ENCODE measurements at places on chromosomes 1 and 21. TPM values are rescaled to one million over a fixed set of nuclear protein-coding genes. Genes with fewer than 3 reads are reported as not detected.

Gene TRIM58
- 0.09 TPM for total RNA-seq

GRCh38 chr1:43392702-43393101, 3.0 kb downstream of the SZT2 start:
- H3K27ac ChIP-seq = no peak overlapping the region
- peaks cover 9% of the 10 kb centered on the region for H3K4me1 ChIP-seq
- H3K36me3 ChIP-seq = no peaks in the 10 kb centered on the region
- no peak overlapping the region for H3K4me3 ChIP-seq

DNA sequence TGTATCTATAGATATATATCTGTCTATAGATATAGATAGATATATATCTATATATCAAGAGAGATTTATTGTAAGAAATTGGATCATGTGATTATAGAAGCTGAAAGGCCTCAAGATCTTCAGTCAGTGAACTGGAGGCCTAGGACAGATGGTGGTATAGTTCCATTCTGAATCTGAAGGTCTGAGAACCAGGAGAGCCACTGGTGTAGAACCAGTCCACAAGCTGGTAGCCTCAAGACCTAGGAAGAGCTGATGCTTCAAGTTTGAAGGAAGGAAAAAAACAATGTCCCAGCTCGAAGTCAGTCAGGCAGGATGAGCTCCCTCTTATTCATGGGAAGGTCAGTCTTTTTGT, 213.2 kb upstream of the JUN start:
- no peak overlapping the region for H3K27ac ChIP-seq
- DNase-seq = no peak
- no peaks in the 10 kb centered on the region for H3K27me3 ChIP-seq

Gene IL20
- total RNA-seq = not detected

DNA sequence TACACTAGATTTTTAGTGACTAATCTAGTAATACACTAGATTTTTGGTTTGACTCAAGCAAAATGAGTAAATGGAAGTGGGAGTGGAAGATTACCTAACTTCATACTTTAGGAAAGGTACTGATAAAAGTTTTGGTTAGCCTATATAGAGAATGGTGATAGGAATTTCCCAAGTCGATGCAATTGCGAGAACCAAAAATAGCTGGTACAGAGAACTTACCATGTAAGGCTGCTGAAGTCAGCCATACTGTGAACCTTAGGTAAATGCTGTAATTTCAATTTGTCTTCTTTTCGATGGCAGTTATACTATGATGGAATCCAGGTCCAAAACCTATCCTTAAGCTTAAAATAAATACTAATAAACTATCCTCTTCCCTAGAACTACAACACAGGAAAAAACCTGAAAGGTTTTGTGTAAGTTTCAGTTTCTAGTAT, 4.6 kb downstream of the PNRC2 start:
- H3K27ac ChIP-seq = peak overlapping the region; percentile 56
- peaks cover 14% of the 10 kb centered on the region for H3K36me3 ChIP-seq
- H3K4me1 ChIP-seq = no peaks in the 10 kb centered on the region
- no peak for DNase-seq
